Karpas-422 (cell line): ENCODE measurements at places on chromosomes 16 and 17. TPM values are rescaled to one million over a fixed set of nuclear protein-coding genes. Genes with fewer than 3 reads are reported as not detected.

The HOXB1 gene
- total RNA-seq = not detected in 2 replicates

The TERB1 gene
- total RNA-seq = not detected in 2 replicates

DNA sequence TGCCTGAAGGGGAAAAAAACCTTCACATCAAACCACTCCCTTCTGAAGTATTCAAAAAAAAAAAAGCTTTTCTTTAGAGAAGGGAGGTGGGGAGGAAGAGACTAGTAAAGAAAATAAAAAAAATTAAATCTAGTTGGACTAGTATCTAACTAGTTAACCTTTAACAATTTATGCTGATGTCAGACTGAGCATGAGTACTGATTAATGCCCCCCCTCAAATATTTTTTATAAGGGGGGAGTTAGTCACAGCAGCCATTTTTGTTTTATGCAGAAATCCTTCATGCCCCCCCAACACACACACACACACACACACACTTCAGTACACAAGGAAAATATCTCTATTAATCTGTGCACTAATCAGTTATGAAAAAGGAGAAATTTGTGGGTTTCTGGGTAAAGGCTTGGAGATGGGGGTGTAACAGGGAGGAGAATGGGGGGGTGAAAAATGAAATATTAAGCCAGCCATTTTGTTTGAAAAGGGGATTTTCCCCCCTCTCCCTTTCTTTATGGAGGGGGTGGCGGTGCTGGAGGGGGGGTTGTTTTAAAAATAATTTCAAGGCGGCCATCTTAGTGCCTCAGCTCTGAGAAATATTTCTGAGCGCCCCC, 4.7 kb upstream of the CHD3 start:
- H3K27ac ChIP-seq = peak overlapping the region; percentile 99
- H3K4me3 ChIP-seq = peak overlapping the region; percentile 61
- H3K4me1 ChIP-seq = peaks cover 76% of the 10 kb centered on the region
- peak; percentile 91 for DNase-seq
- H3K27me3 ChIP-seq = no peaks in the 10 kb centered on the region

The ASPA gene
- total RNA-seq = not detected in 2 replicates

DNA sequence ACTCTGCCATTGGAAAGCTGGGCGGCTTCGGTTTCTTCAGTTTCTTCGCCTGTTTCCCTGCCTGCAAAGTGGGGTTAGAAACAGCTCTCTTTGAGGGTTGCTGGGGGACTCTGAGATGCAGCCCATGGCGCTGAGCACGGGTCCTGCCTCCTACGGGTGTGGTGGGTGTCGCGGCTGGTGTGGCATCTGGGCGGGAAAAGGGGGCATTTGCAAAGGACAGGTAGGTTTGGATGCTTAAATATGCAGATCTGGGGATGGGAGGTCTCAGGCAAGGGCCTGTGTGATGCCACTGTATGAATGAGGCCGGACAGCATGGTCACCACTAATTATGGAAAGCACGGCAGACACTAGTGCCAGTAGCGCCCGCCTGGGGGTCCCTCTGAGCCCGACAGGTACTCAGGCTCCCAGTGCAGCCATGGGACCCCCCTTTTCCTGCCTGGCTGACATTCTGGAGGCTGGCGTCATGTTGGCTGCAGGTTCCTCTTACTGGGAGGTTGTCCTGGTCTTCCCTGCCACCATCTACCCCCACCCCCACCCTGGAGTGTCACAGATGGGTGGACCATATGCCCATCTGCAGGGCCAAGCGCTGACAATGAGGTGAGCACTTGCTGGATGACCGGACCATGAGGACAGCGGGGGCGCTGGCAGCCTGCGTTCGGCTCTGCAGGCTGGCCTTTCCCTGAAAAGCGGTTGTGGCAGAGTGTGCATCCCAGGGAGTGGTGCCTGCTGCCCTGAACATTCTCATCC, 237.7 kb downstream of the SEC14L1 start:
- H3K27me3 ChIP-seq = no peaks in the 10 kb centered on the region
- no peak overlapping the region for H3K4me3 ChIP-seq
- H3K27ac ChIP-seq = no peak overlapping the region
- no peak for DNase-seq
- no peaks in the 10 kb centered on the region for H3K36me3 ChIP-seq

- no peaks in the 10 kb centered on the region for H3K27me3 ChIP-seq
- H3K36me3 ChIP-seq = no peaks in the 10 kb centered on the region
- no peak overlapping the region for H3K27ac ChIP-seq
- H3K4me3 ChIP-seq = no peak overlapping the region
- no peaks in the 10 kb centered on the region for H3K4me1 ChIP-seq
These were observed 584 bp upstream of the SLC16A5 start for GRCh38 chr17:75087182-75087557.

DNA sequence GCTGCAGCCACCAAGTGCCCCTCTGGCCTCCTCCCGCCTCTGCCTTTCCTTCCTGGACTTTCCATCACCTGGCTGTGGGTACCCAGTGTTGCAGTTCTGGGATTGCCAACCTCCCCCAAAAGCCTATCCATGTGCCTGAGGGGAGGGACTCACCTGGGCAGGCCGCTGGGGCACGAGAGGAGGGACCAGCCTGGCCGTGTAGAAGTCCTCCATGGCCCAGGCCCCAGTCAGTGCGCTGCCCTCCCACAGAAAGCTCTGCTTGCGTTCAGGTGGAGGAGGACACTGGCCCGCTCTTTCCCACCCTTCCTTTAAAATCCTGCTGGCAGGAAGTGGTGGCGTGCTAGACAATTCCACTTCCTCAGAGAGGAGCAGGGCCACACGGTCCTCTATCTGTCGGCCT, 14.2 kb downstream of the SLX4 start:
- no peaks in the 10 kb centered on the region for H3K27me3 ChIP-seq
- no peak overlapping the region for H3K4me3 ChIP-seq
- DNase-seq = no peak

The BOLA2 gene
- total RNA-seq = 62.7 and 102 TPM in 2 replicates

GRCh38 chr16:79770244-79771064, 169.9 kb upstream of the MAF start:
- H3K36me3 ChIP-seq = no peaks in the 10 kb centered on the region
- H3K27ac ChIP-seq = no peak overlapping the region
- no peak for DNase-seq
- no peaks in the 10 kb centered on the region for H3K4me1 ChIP-seq
- H3K4me3 ChIP-seq = no peak overlapping the region

- no peaks in the 10 kb centered on the region for H3K27me3 ChIP-seq
- no peak overlapping the region for H3K27ac ChIP-seq
- H3K4me1 ChIP-seq = no peaks in the 10 kb centered on the region
- no peaks in the 10 kb centered on the region for H3K36me3 ChIP-seq
- H3K4me3 ChIP-seq = no peak overlapping the region
These were observed 39.8 kb downstream of the MAP1LC3B start for GRCh38 chr16:87431926-87432325.

The DNAAF1 gene
- not detected in 2 replicates for total RNA-seq

The NPIPB5 gene
- total RNA-seq = 109 and 207 TPM in 2 replicates

DNA sequence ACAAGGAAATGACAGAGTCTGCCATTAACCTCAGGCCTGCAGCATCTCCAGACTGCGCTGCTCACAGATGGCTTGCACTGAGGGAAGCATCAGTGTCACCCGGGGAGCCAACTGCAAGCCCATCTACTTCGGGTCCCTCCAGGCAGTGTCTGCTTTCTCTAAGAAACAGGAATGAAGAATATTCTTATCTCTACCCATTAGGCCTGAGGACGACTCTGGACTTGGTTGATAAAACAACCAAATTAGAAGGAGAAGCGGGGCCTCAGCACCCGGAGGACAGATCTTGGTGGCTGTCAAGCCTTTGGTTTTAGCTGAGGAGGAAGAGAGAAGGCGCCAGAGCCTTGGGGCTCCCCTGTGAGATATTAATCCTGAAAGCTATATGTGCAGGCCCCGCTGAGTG, 19.5 kb upstream of the MGAT5B start:
- DNase-seq = peak; percentile 65
- peaks cover 77% of the 10 kb centered on the region for H3K4me1 ChIP-seq
- H3K4me3 ChIP-seq = no peak overlapping the region
- no peaks in the 10 kb centered on the region for H3K27me3 ChIP-seq

GRCh38 chr17:64008830-64009229, 10.7 kb downstream of the PRR29 start:
- no peak overlapping the region for H3K27ac ChIP-seq
- H3K36me3 ChIP-seq = no peaks in the 10 kb centered on the region
- H3K4me3 ChIP-seq = no peak overlapping the region
- H3K27me3 ChIP-seq = no peaks in the 10 kb centered on the region
- DNase-seq = no peak

DNA sequence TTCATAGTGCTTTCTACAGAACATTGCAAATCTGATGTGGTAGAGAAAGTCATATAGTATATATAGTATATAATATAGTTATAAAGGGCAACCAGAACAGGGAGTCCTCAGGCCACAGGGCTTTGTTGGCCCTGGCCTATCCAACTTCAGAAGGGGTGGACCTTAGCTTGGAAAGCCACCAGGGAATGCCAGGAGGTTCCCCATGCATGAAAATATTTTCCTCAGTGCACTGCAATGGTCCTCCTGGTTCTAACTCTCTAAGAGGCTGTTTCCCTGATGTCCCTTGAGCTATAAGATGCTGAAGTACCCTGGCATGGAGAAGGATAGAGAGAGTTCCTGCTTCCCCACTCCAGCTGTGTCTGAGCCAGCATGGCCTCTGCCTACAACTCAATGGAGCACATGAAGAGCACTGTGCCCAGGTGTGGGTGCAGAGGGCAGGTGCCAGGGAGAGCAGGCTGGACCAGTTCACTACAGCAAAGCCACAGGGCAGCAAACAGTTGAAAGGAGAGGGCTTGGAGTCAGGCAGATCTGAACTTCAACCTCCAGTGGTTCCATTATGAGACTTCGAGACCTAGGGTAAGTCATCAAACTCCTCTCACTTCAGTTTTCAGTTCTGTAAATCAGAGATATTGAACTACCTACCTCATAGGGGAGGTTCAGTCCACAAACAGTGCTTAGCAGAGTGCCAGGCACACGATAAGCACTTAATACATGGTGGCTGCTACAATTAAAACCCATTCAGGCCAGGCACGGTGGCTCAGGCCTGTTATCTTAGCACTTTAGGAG, 183.1 kb downstream of the SALL1 start:
- H3K4me1 ChIP-seq = no peaks in the 10 kb centered on the region
- no peaks in the 10 kb centered on the region for H3K36me3 ChIP-seq
- H3K27me3 ChIP-seq = no peaks in the 10 kb centered on the region

The PRAC1 gene
- total RNA-seq = not detected in 2 replicates

- no peak for DNase-seq
- no peak overlapping the region for H3K4me3 ChIP-seq
- H3K36me3 ChIP-seq = no peaks in the 10 kb centered on the region
- H3K27me3 ChIP-seq = no peaks in the 10 kb centered on the region
- peaks cover 16% of the 10 kb centered on the region for H3K4me1 ChIP-seq
These were observed 3.0 kb downstream of the TBKBP1 start for GRCh38 chr17:47696717-47697642.

DNA sequence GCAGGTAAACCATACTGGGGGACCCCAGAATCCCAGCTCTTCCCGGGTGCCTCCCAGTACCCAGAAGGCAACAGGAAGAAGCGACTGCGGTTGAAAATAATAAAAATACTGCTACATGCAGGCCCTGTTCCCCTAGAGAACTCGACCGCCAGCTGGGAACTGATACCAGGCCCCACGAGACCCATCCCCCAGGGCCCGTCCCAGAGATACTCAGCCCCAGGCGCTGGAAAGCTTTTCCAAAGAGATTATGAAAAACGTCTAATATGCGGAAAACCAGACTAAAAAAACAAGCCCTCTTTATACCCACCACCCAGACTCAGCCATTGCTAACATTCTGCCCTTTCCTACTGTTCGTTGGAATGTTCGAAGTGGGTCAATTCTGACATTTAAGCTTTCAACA, 12.9 kb upstream of the MEAK7 start:
- no peak for DNase-seq
- H3K27me3 ChIP-seq = no peaks in the 10 kb centered on the region
- H3K4me1 ChIP-seq = peaks cover 14% of the 10 kb centered on the region
- H3K4me3 ChIP-seq = no peak overlapping the region
- no peaks in the 10 kb centered on the region for H3K36me3 ChIP-seq

The HSD17B2 gene
- total RNA-seq = not detected in 2 replicates
